ENCODE measurements at places on chromosomes 4 and X.

DNA sequence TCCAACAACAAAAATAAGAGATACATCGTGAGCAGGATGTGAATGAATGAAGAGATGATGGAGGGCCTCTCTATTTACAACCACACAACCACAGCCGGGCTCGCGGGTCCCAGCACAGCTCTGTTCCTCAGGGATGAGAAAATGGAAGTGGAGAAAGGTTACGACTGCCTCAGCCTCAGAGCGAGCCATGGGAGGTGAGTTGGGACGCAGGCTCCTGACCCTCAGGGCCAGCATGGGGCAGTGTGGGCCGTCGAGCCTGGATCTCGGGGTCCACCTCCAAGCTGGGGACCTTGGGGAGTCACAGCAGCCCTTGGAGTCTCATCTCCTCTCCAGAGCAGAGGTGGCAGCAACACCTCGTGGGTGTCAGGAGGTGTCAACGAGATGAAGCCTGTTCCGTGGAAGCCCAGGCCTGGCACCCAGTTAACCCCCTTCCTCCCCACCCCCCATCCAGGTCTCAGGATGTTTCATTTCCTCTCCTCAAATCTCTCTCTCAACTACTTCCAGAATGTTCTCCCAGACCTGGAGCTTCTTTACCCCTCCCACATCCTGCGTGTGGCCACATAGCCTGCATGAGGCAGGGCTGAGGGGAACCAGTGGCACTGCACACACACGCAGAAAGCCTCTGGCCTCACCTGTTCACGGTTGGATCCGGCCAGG lies 25.9 kb downstream of the C4orf50 start:
- no peak for DNase-seq

DNA sequence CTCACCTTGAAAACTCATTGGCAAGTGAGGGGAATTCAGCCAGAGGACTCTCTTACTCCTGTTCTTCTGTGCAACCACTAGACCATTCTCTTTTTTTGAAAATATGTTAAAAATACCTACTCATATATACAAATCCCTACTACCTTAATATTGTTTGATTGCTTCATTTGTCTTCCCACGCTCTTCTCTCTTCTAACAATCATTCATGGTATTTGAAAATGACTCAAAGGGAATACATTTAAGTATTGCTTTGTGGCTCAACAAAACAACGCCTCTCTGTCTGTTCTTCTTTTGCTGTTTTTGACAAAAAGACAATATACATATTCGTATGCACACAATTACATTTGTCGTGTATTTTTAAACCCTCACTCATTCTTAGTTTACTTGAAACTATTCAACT lies 589.4 kb downstream of the ANKRD50 start:
- no peak for DNase-seq

DNA sequence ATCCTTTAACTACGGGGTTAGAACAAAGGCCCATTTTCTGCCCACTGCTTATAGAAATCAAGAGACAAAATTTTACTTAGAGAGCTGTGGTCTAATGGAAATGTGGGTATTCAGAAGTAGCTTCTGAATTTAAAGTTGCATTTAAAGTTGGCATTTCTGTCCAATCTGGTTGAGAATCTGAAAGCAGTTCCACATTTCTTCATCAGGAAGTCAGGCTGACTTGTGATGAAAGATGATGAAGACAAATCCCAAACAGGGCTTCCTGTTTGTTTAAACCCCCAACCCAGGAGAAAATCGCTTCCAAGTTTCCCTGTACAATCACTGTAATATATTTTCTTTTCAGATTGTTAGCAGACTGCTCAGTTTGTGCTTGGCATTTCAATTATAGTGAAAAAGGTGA lies 345.3 kb downstream of the SPRY1 start:
- DNase-seq: no peak

- DNase-seq: no peak
These were observed 135.4 kb downstream of the CRLF2 start for GRCh38 chrX:1076871-1077651.

- DNase-seq: no peak
These were observed 75.6 kb downstream of the NPY1R start for GRCh38 chr4:163256680-163257343.

DNA sequence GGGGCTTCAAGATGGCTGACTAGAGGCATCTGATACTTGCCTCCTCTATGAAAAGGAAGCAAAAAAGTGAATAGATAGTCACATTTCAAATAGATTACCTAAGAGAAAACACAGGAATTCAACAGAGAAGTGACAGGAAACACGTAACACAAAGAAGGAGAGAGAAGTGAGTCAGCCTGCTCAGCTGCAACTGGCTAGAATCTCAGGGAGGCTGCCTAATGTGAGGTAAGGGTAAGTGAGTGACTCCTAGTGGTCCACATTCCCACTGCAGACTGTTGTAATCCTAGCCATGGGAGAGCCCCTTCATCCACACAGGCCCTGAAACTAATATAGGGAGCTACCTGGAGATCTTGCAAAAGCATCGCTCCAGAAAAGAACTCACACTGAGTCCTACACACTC lies 179.2 kb downstream of the SLC7A11 start:
- DNase-seq: no peak

- peak; percentile 13 for DNase-seq
These were observed 450.3 kb upstream of the PCDH7 start for GRCh38 chr4:30269850-30270249.

GRCh38 chr4:5982156-5982973 lies 35.9 kb downstream of the C4orf50 start:
- DNase-seq: no peak

DNA sequence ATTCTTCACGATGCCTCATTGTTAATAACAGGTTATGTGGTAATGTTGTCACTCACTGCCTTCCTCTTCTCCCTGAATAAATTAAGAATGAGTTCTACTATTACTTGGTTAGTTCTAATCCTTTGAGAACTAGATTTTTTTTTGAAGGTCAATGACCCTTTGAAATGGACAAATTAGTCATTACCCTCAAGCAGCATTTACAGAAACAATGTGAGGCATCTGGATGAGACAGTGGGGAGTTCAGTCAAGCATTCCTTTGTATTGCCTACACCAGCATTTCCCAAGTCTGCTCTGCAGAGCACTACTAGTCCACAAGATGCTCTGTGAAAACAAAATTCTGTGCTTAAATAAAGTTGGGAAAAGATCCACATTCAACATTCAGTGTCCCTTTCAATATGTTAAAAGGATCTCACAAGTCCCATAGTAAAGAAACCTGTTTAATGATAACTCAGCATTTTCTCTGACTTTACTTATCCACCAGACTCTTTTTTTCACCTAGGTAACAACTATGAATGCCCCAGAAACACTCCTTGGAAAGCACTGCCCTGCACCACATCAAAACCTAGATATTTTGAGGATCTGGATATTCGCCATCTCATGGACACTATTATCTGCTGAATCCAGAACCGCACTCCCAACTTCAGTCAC lies 60.6 kb downstream of the CHRDL1 start:
- no peak for DNase-seq

DNA sequence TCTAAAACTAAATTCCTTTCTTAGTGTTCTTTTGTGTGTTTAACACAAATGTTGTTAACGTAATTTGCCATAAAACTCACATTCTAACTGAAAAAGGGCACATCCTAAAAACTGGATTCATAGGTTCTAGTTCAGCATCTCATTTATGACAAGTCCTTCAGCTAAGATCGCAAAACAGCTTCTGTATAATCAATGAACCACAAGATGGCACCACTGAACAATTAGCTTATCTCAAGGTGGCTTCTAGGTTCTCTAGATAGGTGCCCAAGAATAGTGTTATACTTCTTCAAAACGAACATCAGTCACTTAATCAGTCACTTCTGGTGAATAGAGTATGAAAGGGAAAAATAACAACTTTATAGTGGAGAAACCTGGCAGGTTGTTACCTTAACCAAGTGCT lies 54.3 kb downstream of the NRK start:
- DNase-seq: no peak

DNA sequence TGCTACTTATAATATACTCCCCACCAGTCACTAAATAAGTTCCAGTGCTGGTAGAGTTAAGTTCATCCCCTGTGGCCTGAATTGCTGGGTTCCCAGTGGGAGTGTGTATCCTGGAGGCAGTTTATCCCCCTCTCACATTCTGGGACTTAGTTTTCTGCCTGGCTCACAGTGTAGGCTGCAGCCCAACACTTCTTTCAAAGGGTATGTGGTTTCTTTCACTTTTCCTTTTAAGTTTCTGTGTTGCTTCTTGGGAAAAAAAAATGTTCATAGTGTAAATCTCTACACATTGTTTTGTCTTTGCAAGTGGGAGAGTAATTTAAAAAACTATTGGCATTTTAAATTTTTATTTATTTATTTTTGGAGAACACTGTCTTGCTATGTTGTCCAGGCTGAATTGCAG lies 204.0 kb downstream of the CHIC1 start:
- DNase-seq: no peak

GRCh38 chr4:80295826-80296225 lies 29.4 kb downstream of the FGF5 start:
- no peak for DNase-seq

DNA sequence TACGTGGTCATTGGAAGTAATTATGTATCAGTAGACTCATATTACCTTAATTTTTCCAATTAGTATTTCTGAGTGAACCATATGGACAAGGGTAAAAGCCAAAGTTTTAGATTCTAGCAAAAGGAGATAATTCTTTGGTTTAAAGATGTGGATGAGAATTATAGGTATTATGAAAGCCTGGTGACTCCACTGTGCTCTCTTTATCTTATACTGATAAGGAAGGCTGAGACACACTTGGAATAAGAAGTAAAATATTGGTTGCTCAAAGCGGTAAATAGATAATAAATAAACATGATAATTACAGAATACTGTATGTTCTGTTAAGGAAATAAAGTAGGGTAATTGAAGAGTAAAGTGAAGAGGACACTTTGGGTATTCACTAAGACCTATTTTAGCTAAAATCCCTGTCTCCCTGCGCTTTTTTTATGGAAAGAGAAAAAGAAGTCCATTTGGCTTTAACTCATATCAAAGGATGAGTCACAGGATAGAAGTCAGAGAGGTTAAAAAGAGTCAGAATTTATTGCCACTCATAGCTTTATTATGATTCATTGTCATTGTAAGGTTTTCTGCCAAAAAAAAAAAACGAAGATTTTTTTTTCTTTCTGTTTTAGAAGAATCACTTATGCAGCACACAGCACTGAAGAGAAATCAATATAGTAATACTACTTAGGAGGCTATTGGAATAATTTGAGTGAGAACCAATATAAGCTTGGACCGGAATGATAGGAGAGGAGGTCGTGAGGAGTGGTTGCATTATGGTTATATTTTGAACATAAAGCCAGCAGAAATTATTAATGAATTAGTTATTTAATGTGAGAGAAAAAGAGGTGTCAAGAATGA lies 2463.1 kb downstream of the ARAP2 start:
- DNase-seq: peak; percentile 79

GRCh38 chrX:85243761-85244449 lies at the start of the genes SATL1 and ZNF711:
Gene SATL1, minus strand, starts transcription at chrX:85243779. Its CDS starts 134,811 bp downstream, at chrX:85108968.
Gene ZNF711, plus strand, starts transcription at chrX:85243991. Its CDS starts 3,582 bp downstream, at chrX:85247573.
- DNase-seq: peak; percentile 5

- peak; percentile 56 for DNase-seq
These were observed 5.4 kb downstream of the SCARB2 start for GRCh38 chr4:76208005-76208765.

DNA sequence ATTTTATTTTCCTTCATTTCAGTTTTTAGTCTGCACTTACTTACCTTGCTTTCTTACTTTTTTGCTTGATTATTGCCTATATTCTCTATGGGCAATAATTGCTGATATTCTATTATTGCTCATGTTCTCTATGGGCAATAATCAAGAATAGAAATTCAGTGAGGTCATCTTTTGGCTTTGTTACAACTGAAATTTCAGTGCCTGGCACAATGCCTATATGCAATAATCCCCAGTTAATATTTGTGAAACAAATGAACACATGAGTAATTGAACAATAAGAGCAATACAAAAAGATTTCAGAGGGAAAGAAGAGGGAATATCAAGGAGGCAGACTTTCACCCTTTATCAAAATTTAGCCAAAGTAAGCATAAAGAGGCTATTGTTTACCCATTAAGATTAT lies 48.6 kb upstream of the ARSJ start:
- no peak for DNase-seq

GRCh38 chrX:50813843-50814661 lies at the start of gene SHROOM4:
Gene SHROOM4, minus strand, starts transcription at chrX:50814194. Its CDS starts 176 bp downstream, at chrX:50814018.
- DNase-seq: no peak

GRCh38 chr4:183011213-183011907 lies 87.7 kb upstream of the WWC2 start:
- no peak for DNase-seq

DNA sequence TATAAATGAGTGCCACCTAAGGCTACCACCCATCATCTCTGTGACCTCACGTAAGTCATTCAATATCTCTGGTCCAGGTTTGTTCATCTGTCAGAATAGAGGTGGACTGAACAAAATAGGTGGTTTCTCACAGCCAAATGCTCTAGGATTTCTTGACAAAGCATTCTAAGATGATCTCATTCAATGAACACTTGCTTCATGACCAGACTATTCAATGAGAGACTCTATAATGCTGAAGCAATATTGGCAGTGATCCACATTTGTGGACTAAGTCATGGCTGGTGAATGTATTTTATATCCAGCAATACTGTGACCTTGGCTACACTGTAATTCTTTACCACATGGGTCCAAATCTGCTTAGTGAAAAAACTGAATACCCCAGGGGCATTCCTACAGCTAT lies 37.9 kb downstream of the LDB2 start:
- DNase-seq: no peak

GRCh38 chr4:78059524-78059889 lies 2.4 kb downstream of the FRAS1 start:
- DNase-seq: no peak

- DNase-seq: peak; percentile 14
These were observed 21.1 kb downstream of the RASSF6 start for GRCh38 chr4:73599182-73599581.

DNA sequence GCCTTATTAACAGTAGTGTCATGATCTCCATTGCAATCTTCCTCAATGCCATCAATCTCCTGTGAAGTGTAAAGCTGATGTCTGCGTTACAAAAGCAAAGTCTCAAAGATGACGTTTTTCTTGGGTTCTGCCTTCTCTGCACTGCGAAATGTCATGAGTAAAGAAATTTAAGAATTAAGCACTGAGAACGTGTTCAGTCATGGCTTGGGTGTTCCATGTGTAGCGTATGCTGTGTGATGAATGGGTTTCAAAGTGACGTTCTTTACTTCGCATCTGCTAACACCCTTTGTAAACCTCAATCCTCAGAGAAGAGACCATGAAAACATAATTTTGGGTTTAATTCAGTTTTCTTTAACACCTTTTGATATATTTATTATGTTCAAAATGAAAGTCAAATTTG lies 999 bp downstream of the NAP1L5 start:
- no peak for DNase-seq

Measured in SW 1271 (cell line).